Kidney glomerular epithelial cell (primary cell): ENCODE measurements at places on chromosomes 4 and X.

GRCh38 chr4:28435314-28435713 is 1574.7 kb downstream of the STIM2 start:
- no peak for DNase-seq

DNA sequence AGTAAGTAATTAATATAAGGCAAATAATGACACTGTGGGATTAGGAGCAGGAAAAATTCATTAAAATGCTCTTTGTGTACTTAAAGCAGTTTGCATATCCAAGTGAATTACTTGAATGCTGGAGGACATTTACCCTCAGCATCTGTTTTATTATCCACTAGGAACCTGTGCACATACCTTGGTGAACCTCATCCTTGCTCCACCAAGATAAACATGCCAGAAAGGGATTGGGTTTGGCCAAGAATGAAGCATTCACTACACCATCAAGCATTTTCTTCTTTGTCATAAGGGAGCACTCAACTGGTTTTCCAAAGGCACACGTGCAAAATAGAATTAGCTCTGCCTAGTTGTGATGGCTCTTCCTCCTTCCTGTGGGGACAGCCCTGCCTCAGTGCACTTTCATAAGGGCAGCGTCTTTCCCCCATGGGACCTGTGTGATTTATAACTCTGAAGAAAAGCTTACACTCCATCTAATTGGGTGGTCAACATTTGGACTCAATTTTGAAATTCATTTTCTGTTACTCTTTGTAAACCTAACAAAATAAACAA is 291.7 kb downstream of the USP46 start:
- no peak for DNase-seq

DNA sequence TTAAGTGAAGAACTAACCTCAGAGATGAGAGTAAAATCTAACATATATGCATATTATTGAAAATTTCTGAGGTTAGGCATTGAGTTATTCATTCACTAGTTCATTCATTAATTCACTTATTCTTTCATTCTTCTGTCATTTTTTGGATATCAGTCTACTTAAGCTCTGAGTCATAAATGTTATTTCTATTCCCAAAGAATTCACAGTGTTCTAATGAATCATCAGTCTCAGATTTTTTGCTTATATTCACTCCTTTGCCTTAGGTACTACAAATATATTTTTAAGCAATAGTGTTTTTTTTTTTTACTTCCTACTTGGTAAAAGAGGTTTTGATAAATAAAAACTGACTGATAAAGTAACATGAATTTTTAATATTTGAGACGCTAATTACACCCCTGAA is 95.2 kb upstream of the DKK2 start:
- peak; percentile 20 for DNase-seq

DNA sequence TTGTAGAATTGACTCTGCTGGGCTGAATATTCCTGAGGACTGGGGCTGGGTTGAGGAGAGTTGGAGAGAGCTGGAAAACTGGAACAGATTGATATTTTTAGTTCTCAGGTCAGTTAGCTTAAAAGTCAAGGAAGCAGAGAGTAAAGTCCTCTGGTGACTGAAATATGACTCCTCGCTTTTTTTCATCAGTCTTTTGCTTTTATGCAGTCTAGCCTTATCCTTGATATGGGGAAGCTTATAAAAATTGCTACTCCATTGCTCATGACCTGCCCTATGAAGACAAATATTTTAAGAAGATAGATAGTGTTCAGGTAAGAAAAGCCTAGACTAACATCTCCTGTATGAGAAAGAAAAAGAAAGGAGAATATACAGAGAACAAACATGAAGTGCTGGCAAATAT is 152.7 kb downstream of the C4orf33 start:
- DNase-seq = no peak

GRCh38 chr4:108118505-108118904 is 50.2 kb downstream of the LEF1 start:
- no peak for DNase-seq
